ENCODE measurements at places on chromosomes 7 and 10. TPM values are rescaled to one million over a fixed set of nuclear protein-coding genes. Genes with fewer than 3 reads are reported as not detected.

Gene ADAM22
- total RNA-seq = 0.47 TPM

Gene NKX2-3
- total RNA-seq = not detected

Gene SEMA3D
- 4.0 TPM for total RNA-seq

Gene INSYN2A
- total RNA-seq = 7.7 TPM

Gene GTPBP4
- total RNA-seq = 21.1 TPM

Gene ASB10
- total RNA-seq = not detected

Gene CLDN12
- total RNA-seq = 27.9 TPM

Gene ENTPD1
- total RNA-seq = 0.60 TPM

Gene HOXA3
- 1.3 TPM for total RNA-seq

Gene DOCK1
- total RNA-seq = 97.9 TPM

Gene CALCR
- not detected for total RNA-seq

Gene CYP2C9
- total RNA-seq = not detected

Gene FEZF1
- not detected for total RNA-seq

Gene MMD2
- total RNA-seq = not detected

Gene XPNPEP1
- total RNA-seq = 104 TPM

Gene HKDC1
- 0.77 TPM for total RNA-seq

Gene H2BK1
- total RNA-seq = not detected

Gene GDF10
- total RNA-seq = 152 TPM

Gene FUOM
- 11.0 TPM for total RNA-seq

Gene ADRB1
- total RNA-seq = not detected

Gene LLCFC1
- not detected for total RNA-seq

Gene MNX1
- total RNA-seq = not detected

Gene SLC16A12
- total RNA-seq = 0.16 TPM

Gene PPP1R9A
- 0.60 TPM for total RNA-seq

Gene CYP2W1
- total RNA-seq = not detected

Gene CAMK2G
- 23.8 TPM for total RNA-seq

Gene VAX1
- total RNA-seq = not detected

Gene AGBL3
- total RNA-seq = 0.52 TPM

Gene ZKSCAN1
- total RNA-seq = 51.7 TPM

Gene LRRN3
- total RNA-seq = 1.4 TPM

Gene SLC13A1
- not detected for total RNA-seq

Gene SPDYE5
- not detected for total RNA-seq

Gene PLEKHS1
- total RNA-seq = not detected
